Activated CD4-positive, alpha-beta memory T cell treated with anti-CD3 and anti-CD28 coated beads, Interleukin-2, amount 10 ng/mL, durations not matched to agents 7 days and 5 days (primary cell): ENCODE measurements at places on chromosomes 13 and 19. TPM values are rescaled to one million over a fixed set of nuclear protein-coding genes. Genes with fewer than 3 reads are reported as not detected.
A peak's percentile ranks its signal among the peaks of the same experiment; 100 is the strongest.

Gene TSHZ3
- 4.2 TPM for total RNA-seq

Gene FLT3LG
- 187 TPM for total RNA-seq

Gene ZNF728
- total RNA-seq, result not detected

Gene TMEM86B
- total RNA-seq, result 12.4 TPM

Gene DACH1
- total RNA-seq, result not detected

Gene RNF113B
- not detected for total RNA-seq

Gene GTPBP3
- total RNA-seq, result 34.2 TPM

DNA sequence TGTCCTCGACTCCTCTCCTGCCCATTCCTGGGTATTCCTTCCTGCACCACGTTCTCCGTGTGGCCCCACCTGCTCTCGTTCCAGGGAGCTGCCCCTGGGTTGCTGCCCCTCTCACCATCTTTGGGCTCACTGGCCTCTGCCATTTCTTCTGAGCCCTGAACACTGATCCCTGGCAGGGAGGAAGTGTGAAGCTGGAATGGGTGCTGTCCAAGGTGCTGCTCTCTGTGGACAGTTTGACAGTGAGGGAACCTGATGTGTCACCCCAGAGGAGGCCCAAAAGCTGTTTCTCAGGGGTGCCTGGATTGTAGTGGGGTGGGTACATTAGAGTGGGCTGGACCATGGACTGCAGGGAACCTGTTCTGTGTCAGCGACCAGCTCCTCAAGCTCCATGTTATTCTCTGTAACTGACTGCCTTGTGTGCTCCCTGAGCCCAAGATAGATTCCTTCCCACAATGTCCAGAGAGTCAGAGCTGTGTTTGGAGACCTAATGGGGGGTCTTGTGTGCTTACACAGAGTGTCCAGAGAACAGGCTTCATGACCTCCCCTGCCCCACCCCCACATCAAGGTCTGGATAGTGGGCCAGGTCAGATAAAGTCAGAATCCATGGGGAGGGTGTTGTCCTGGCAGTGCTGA, 7.2 kb upstream of the CEACAM8 start:
- DNase-seq, result peak; percentile 52

DNA sequence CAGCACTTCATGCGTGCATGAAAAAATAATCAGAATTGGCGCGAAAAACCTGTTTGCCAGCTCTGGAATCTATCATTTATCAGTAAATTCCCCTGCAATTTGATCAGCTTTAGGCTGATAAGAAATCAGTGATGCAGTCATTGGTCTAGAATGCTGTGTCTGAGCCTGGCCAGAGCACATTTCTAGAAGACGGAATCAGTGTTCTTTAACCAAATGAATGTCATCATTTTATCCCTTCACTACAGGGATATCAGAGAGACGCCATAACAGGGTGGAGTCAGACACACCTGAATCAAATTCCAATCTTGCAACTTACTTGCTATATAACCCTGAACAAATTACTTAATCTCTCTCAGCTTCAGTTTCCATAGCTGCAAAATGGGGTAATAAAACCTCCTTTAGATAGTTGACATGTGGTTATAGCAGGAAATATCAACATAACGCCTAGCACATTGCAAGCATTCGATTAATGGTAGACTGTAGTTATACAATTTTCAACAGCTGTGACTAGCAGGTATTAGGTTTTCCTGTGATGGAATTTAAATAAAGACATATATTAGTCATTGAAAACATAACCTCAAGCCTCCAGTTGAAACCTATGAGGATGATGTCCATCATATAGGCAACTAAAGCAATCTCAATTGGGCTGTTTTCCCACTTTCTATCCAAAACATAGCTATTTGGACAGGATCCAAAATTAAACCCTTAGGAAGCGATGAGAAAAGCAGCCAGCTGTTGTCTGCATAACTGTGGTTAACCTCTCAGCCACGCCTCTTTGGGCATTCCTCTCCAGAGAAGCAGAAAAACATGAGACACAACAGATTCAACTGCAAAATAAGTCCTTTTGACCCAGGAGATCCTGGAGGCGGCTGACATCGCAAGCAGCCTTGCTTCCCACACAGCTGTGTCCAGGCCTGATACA, 51.6 kb upstream of the UBL3 start:
- peak; percentile 53 for DNase-seq

DNA sequence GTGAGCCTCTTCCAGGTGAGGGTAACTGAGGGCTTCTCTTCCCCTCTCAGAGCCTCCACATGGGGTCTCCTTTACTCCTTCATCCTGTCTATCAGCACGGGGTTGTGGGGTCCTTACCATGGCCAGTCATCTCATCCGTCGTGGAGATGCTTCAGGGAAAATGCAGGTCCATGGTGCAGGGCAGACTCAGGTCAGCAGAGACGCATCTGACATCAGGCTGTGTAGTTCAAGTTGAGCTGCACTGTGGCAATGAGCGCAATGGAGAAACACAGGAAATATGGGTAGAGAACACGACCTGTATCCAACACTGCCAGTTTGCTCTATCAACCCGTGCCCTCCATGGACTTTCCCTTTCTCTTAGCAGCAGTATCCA, 13.9 kb downstream of the LILRA5 start:
- DNase-seq, result no peak

- DNase-seq, result no peak
These were observed 15.2 kb downstream of the PHLDB3 start for GRCh38 chr19:43489310-43489709.

DNA sequence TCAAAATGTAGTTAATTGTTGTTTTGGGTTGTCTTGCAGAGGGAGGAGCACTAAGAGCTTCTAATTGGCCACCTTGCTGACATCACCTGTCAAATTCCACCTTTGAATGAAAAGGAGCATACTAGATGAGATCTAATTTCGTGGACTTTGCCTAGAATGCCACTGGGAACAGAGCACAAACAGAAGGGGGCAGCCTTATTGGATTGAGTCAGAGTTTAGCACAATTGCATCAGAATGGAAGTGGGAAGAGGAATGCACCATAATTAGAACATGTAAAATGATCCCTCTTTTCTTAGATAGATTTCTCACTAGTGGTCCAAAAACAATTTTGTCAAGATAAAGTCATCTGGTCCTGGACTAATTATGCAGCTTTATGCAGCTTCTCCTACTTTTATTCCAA, 1552.2 kb downstream of the PCDH9 start:
- no peak for DNase-seq

- no peak for DNase-seq
These were observed 37.3 kb downstream of the KDM4B start for GRCh38 chr19:5006201-5006600.

DNA sequence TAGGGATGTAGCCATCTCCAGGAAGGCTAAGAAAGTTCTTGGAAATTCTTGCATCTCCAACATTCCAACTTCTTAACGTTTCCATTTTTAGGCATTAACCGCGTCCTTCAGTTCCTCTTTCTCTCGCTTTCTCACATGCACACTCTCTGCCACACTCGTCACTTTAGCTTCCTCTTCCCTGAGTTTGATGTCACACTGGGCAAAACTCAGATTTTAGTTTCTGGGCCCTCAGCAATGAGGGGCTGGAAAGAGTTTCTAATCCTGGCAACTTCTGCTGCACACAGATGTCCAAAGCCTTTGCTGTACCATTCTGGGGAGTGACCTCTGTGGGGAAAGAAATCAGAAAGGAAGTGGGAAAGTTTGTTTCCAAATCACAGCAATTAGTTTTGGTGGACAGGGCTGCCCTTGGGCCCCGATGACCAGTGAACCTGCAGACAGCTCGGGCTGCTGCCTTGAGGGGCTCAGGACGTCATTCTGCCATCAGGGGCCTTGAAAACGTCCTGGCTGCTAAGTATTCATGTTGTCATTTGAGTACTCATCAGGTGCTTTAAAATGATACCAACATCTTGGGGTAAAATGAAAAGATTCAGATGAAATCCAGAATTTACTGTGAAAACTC, 89.3 kb downstream of the KL start:
- no peak for DNase-seq

GRCh38 chr13:94630858-94631257, 29.2 kb downstream of the GPR180 start:
- DNase-seq, result no peak

- peak; percentile 40 for DNase-seq
These were observed 21.2 kb downstream of the PROZ start for GRCh38 chr13:113179374-113180230.

- peak; percentile 42 for DNase-seq
These were observed 53.0 kb upstream of the ZNF254 start for GRCh38 chr19:24033963-24034342.

GRCh38 chr13:67228031-67228430, 2.1 kb downstream of the PCDH9 start:
- DNase-seq, result no peak

DNA sequence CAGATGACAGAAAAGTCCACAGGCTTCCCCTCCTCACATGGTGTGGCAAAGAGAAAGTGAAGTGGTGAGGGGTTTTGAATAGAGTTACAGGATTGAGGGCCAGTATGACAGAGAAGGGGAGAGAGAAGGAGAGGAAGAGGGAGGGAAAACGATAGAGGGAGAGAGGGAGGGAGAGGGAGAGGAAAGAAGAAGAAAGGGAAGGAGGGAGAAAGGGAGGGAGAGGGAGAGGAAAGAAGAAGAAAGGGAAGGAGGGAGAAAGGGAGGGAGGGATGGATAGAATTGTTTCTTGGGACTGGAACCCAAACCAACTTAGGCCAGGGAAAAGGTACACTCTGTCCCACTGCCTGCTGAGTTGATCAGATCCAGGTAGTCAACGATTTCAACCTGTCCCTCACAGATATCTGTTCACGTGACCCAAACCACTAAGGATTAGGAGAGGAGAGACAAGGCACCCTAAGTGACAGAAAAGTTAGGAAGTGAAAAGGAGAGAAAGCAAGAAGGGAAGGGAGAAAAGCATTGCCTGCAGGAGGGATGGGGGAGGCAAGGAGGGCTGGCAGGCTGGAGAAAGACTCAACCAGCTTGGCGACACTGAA, 8.1 kb upstream of the IGFL3 start:
- no peak for DNase-seq
